Lung (tissue), 17 donors: ENCODE measurements at places on chromosomes 3 and 15.

DNA sequence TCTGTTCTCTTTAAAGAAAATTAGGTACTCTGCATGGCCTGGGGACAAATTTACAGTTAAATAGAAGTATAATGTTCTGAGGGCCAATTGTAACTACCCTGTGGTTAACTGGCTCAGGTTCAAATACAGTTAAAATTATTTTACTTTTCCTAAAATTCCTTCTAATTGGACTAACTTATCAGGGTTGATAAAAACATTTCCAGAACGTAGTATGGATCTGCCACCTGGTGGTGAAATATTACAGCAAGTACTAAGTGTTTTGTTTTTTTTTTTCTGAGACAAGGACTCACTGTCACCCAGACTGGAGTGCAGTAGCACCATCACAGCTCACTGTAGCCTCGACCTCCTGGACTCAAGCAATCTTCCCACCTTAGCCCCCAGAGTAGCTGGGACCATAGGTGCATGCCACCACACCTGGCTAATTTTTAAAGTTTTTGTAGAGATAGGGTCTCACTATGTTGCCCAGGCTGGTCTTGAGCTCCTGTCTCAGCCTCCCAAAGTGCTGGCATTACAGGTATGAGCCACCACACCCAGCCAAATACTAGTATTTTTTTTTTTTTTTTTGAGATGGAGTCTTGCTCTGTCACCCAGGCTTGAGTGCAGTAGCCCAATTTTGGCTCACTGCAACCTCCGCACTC is 29.2 kb downstream of the NEO1 start:
- DNase-seq = peak; percentile 83

GRCh38 chr3:134611516-134611915 is 39.3 kb downstream of the KY start:
- no peak for DNase-seq

- no peak for DNase-seq
Measured at GRCh38 chr3:183377307-183377959, 51.0 kb downstream of the MCF2L2 start.

GRCh38 chr3:186802701-186803100 is 3.6 kb downstream of the RFC4 start:
- no peak for DNase-seq

- no peak for DNase-seq
Measured at GRCh38 chr15:40948706-40949473, 4.4 kb upstream of the CHAC1 start.

- no peak for DNase-seq
Measured at GRCh38 chr3:119660474-119661440, at the start of gene POPDC2. TSS of gene POPDC2 (minus strand) at chr3:119660589. CDS start at chr3:119660423, 166 bp downstream.

GRCh38 chr3:86814918-86815655 is 175.9 kb downstream of the VGLL3 start:
- no peak for DNase-seq

DNA sequence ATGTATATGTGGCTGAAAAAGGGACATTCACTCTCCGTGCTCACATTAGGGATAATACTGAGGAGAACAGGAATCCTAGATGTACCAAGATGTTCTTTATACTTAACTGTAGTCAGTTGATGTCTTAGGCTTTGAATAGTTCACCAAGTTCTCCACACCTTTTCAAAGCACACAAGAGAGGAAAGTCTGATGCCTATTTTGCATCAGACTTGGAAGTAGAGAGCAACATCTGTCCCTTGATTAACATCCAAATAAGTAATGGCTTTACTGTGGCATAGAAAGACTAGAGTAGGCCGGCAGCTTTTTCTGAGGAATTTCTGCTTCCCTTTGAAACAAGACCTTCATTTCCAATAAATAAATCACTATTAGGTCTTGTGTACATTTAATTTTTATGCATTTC is 34.0 kb downstream of the PIGB start:
- no peak for DNase-seq

GRCh38 chr15:85026304-85027032 is 44.8 kb downstream of the PDE8A start:
- DNase-seq = no peak

DNA sequence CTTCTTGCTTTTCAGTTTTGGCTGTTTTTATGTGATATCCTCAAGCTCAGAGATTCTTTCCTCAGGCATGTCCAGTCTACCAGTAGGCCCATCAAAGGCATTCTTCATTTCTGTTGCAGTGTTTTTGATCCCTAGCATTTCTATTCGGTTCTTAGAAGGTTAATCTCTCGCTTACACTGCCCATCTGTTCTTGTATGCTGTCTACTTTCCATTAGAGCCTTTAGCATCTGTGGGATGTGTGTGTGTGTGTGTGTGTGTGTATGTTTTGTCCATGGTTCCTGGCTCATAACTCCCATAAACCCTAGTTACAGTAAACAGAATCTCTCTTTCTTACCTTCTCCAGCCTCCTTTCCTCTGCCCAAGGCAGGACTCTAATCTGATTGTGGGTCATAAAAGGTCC is 5.1 kb upstream of the SLC22A13 start:
- DNase-seq = no peak

DNA sequence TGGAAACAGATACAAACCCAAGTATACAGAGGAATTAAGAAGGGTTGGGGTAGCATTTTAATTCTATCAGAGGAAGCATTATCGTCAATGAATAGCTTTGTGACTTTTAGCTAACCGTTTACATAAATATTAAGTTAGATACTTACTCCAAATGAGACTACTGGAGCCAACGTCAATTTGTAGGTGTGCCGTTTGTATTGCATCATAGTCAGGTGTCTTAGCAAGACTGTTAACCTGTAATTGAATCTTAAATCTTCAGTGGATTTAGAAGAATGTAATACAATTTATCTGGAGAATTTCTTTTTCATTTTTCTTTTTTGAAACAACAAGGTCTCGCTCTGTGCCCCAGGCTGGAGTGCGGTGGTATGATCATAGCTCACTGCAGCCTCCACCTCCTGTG is 55.1 kb downstream of the CRTC3 start:
- no peak for DNase-seq

- DNase-seq = no peak
Measured at GRCh38 chr3:184135911-184136260, 728 bp downstream of the EIF2B5 start.

DNA sequence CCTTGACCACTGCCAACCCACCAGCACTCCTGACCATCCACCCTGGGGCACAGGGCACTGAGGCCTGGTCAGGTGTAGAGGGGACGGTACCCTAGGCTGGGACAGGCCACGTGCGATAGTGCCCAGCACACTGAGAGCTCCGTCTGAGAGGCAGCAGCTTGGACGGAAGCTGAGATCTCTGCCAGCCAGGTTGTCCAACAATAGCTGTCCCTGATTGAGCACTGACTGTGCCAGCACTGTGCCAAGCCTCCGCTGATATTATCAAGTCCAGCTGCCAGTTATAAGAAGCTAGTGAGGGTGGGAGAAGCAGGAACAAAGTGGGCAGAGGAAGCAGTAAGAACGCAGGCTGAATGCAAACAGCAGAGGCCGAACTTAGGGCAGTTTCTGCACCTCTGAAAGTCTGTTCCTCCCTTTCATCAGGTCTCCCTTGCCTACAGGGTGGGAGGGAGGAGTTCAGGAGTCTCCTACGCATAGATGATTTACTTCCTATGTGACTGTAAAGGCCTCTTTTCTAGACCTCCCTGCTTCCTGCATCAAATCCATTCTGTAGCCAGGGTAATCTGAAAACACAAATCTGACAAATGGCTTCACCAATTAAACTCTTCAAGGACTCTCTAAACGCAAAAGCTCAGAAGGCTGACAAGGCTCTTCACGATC is 29.7 kb downstream of the MRPS11 start:
- DNase-seq = no peak

DNA sequence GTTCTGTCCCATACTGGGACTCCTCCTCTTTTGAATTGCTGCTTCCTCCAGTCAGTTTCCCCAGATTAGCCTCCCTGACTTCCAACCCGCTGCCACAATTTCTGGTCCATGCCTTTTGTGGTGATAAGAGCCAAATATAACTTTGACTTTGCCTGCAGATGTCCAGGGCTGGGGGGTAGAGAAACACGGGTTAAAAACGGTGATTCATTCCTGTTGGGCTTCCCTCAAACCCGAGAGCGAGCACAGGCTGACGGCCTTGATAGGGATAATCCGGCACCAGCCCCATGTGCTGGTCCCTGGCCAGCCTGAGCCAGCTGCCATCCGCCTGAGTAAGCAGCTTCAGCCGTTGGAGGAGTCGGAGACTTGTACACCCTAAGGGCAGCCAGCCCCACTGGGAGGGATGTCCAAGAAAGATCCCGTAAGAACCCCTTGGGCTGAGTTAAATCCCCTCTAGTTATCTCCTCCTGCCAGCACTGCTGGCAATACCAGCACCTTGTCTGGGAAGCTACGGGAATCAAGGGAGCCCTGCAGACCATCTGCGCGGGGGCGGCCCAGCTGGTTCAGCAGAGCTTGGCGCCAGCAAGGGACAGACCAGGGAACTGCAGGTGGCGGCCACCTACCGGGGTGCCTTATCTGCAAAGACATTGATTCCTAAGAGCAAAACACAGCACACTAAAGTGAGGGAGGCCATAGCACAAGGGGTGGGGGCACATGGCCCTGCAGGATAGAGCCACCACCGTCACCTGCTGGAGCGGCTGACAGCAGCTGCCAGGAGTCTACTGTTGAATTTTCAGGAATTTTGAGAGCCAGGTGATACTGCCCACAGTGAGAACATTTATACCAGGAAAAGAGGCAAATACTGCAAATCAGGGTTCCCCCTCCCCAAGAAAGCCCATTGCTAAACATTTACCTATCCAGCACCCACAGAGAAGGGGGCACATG is 18.1 kb downstream of the CSPG4 start:
- DNase-seq = peak; percentile 84

GRCh38 chr3:14243782-14244181 is 65.2 kb downstream of the LSM3 start:
- no peak for DNase-seq

GRCh38 chr3:37913522-37913921 is 51.8 kb downstream of the CTDSPL start:
- DNase-seq = no peak

- no peak for DNase-seq
Measured at GRCh38 chr3:195802795-195803194, 8.9 kb downstream of the MUC4 start.

GRCh38 chr3:46882377-46883053 is 5.0 kb downstream of the PTH1R start:
- DNase-seq = peak; percentile 78

DNA sequence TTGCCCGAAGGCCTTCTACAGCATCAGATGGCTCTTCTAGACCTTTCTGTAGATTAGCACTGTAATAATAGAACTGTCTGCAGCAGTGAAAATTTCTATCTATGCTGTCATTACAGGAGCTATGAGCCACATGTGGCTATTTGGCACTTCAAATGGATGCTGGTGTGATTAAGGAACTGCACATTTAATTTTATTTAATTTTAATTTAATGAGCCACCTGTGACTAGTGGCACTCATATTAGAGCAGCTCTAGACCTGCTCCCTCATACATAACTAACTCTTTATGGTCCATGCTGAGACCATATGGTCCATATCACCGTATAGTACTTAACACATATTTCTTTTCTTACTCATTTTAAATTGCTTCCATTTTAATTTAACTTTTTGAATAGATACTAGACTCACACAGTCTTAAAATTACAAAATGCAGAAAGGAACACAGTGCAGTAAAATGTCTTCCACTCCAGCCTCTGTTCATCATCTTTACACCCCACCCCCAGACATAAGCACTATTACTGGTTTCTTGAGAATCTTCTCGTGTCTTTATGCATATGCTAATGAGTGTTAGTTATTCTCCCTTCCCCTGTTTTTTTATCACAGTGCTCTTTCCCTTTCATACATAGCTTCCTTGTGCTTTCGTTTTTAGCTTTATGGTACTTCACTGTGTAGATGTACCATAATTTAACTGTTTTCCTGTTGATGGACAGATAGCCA is 9.6 kb downstream of the LSM3 start:
- DNase-seq = peak; percentile 54

DNA sequence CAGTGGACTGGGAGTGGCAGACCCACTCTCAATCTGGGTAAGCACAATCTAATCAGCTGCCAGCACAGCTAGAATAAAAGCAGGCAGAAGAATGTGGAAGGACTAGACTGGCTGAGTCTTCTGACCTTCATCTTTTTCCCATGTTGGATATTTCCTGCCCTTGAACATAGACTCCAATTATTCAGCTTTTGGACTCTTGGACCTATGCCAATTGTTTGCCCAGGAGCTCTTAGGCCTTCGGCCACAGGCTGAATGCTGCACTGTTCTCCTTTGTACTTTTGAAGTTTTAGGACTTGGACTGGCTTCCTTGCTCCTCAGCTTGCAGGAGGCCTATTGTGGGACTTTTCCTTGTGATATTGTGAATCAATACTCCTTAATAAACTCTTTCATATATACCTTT is 477.7 kb upstream of the ZNF385D start:
- no peak for DNase-seq

DNA sequence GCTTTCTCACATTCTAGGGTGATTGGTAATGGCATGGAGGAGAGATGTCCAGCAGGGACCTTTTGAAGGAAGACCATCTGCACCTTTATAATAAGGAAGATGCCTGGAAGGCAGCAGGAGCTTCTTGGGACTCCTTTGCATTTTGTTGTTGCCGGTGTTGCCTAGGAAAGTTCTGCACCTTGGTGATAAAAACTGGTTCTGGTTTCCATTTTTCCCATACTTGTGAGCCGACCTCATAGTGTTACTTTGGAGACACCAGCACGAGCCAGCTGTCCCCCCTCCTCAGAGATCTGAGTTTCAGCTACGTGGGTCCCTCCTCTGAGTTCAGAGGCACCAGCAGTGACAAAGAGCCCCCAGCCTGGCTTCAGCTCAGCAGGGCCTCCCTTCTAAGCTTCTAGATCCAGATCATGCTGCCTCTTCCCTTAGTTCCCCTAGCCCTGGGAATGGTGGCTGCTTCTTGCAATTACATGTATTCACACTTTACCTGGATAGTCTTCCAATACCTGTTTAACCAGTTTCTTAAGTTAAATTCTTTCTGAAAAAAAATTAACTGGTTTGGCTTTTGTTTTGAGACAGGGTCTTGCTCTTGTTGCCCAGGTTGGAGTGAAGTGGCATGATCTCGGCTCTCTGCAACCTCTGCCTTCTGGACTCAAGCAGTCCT is 18.0 kb upstream of the FSTL1 start:
- peak; percentile 37 for DNase-seq

- DNase-seq = no peak
Measured at GRCh38 chr3:194782698-194783404, 97.2 kb downstream of the FAM43A start.

DNA sequence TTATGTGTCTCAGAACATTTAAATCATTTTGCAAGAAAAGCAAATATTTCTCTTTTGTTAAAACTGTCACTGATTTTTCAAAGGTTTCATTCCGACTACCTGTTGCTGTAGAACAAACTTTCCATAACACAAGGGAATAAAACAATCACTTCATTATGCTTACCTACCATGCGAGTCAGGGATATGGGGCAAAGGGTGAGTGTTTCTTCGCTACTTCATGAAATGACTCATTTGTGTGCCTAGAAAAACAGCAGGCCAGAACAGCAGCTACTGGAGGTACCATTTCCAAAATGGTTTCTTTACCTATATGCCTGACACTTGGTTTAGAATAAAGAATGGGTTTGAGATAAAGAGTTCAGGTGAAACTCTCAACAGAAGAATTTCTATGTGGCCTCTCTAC is 712.5 kb downstream of the PLOD2 start:
- no peak for DNase-seq

- peak; percentile 45 for DNase-seq
Measured at GRCh38 chr3:100759950-100760349, 50.7 kb downstream of the TFG start.

GRCh38 chr3:172653004-172653572 is 57.8 kb downstream of the NCEH1 start:
- no peak for DNase-seq
